ENCODE measurements at places on chromosomes 16 and 17.

DNA sequence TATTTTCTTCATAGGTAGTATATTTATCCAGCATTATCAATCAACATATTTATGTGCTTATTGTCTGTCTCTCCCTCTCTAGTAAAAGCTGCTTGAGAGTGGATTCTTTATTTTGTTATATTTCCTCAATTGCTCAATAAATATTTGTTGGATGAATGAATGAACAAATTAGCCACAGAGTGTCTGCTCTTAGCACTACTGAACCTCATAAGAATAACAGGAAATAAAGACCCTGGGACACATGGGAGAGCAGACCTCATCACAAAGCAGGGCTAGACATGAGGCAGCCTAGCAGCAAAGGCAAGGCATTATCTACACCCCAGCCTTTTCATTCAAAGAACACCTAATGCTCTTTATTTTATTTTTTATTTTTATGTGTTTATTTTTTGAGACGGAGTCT is 34.9 kb upstream of the TANC2 start:
- no peak for DNase-seq

GRCh38 chr17:58235821-58236220 is 2.6 kb upstream of the LPO start:
- no peak for DNase-seq

DNA sequence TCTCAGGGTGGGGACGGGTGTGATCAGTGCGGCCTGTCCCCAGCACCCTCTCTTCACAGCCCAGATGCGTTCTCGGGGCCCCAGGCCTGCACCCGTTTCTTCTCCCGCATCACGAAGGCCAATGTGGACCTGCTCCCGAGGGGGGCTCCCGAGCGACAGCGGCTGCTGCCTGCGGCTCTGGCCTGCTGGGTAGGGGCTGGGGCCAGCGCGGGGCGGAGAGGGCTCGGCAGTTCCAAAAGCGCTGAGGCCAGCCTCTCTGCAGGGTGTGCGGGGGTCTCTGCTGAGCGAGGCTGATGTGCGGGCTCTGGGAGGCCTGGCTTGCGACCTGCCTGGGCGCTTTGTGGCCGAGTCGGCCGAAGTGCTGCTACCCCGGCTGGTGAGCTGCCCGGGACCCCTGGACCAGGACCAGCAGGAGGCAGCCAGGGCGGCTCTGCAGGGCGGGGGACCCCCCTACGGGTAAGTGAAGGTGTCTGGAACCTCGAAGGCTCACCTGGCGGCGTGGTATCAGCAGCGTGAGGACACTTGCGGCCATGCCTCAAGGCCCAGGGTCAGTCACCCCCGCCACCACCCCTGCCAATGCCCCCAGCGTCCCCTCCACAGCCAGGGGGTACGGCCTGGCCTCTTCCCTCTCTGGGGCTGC is 4.4 kb downstream of the MSLN start:
- DNase-seq, result no peak

GRCh38 chr17:76644995-76645394 is 1.4 kb upstream of the ST6GALNAC1 start:
- no peak for DNase-seq

- DNase-seq, result no peak
Observed at GRCh38 chr17:15271741-15272140, 6.6 kb upstream of the PMP22 start.

DNA sequence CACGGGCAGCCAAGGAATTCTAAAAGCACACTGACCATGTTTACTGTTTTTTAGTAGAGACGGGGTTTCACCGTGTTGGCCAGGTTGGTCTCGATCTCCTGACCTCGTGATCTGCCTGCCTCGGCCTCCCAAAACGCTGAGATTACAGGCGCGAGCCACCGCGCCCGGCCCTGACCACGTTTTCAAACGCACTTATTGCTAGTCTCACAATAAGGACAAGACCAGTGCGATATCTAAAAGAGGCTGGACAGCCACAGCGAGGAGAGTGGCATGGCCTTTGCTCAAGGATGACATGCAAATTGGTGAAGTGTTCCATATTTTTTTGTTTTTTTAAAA is 35.0 kb upstream of the CLEC18B start:
- DNase-seq, result no peak

GRCh38 chr16:6081320-6081976 is 983.9 kb upstream of the EEF2KMT start:
- DNase-seq, result no peak

GRCh38 chr17:81961087-81961511 is at the start of gene NOTUM:
Gene NOTUM (minus strand): TSS chr17:81961187. CDS start chr17:81960909, 278 bp downstream.
- DNase-seq, result no peak

GRCh38 chr17:50062293-50063243 is 6.7 kb downstream of the ITGA3 start:
- no peak for DNase-seq

GRCh38 chr17:4100883-4101756 is 41.7 kb downstream of the ZZEF1 start:
- DNase-seq, result no peak

DNA sequence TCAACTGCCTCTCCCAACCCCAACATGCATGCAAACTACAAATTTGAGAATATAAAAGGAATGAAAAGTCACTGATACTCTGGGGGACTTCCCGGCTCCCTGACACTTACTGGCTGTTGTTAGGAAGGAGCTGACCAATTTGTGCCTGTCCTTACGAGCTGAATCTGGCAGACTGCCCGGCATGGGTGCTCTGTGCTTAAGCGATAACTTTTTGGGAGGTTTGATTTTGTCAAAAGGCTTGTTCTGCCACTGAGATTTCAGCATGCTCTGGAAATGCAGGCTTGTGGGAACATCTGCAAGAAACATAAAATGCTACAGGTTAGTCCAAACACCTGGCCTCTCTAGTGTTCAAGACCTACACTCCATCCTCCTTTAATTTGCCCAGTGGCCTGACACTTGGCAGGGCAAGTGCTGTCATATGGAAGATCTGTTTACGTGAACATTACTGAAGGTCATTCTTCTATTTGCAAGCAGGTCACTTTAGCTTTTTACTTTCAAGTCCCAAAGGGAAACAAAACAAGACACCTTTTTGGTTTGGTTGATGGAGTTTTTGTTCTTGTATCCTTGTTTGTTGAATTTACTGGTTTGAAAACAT is 40.6 kb downstream of the STH start:
- no peak for DNase-seq

- DNase-seq, result no peak
Observed at GRCh38 chr17:41363881-41364280, 5.7 kb downstream of the KRT33B start.

- no peak for DNase-seq
Observed at GRCh38 chr16:20878682-20879147, 21.4 kb downstream of the DCUN1D3 start.

Measured in cortex of kidney (tissue), 1 donor.